ENCODE measurements at places on chromosomes 5 and 9. TPM values are rescaled to one million over a fixed set of nuclear protein-coding genes. Genes with fewer than 3 reads are reported as not detected.

DDX41 gene
- 46.4 TPM for total RNA-seq

TRIM52 gene
- 8.0 TPM for total RNA-seq

TMEM252 gene
- total RNA-seq = not detected

SHISAL2B gene
- total RNA-seq = not detected

SPACA9 gene
- 3.8 TPM for total RNA-seq

SPATA9 gene
- not detected for total RNA-seq

TDRD7 gene
- total RNA-seq = 10.4 TPM

WNT8A gene
- not detected for total RNA-seq

HSPB3 gene
- total RNA-seq = 257 TPM

REEP2 gene
- 4.1 TPM for total RNA-seq

INSL6 gene
- not detected for total RNA-seq

DNA sequence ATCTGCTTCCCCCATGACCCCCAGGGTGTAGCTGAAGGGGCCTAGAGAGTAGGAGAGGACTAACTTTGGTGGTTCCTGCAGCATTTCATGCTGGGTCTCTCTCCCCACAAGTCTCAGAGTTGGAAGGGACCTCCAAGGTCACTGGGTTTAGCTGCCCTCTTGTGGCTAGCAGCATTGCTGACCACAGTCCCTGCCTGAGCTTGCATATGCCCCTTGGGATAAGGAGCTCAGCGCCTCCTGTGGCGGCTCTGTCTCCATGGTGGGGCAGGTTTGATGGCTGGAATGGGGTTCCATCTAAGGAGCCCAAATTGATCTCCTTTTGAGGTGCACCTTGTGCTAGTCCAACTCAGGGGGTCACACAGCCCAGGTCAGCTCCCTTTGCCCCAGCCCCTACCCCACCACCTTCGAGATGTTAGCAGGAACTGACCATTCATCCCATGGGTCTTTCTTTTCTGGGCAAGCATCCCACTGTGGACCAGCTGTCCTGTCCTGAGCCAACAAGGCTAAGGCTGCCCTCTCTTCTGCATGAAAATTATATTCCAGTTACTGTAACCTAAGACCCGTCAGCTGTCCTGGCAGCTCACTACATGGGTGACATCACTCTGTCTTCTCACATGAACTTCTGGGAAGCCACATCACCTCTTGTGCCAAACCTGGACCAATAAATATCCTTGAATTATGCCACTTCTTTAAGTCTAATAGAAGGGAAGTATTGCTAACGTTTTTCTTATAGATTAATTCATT is 196.2 kb downstream of the HSPA4 start:
- peak; percentile 97 for DNase-seq

DNA sequence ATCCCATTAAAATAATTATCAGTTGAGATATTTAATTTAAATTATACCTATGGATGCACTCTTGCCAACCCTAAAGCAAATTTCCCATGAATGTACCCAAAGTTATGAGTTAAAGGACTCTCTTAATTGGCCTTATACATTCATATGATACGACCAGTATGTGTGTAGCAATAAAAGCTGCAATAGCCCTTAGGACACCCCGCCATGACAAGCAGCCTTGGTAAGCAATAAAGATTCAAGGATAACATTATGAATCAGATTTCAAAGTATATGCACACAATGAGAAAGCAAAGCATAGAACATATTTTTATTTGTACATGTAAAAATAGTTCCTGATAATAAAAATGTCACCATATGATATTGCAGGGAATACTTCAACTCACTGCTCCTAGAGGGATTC is 1699.3 kb upstream of the CDH9 start:
- no peak for DNase-seq

GRCh38 chr5:56066931-56067450 is 72.2 kb upstream of the IL6ST start:
- DNase-seq = no peak

- peak; percentile 46 for DNase-seq
Observed at GRCh38 chr9:114098021-114098935, 814 bp downstream of the KIF12 start.

- DNase-seq = no peak
Observed at GRCh38 chr5:120749737-120750136, 285.6 kb downstream of the PRR16 start.

GRCh38 chr5:170277867-170278281 is 19.7 kb downstream of the LCP2 start:
- DNase-seq = no peak

- peak; percentile 69 for DNase-seq
Observed at GRCh38 chr9:95793924-95794828, 81.3 kb upstream of the ERCC6L2 start.

DNA sequence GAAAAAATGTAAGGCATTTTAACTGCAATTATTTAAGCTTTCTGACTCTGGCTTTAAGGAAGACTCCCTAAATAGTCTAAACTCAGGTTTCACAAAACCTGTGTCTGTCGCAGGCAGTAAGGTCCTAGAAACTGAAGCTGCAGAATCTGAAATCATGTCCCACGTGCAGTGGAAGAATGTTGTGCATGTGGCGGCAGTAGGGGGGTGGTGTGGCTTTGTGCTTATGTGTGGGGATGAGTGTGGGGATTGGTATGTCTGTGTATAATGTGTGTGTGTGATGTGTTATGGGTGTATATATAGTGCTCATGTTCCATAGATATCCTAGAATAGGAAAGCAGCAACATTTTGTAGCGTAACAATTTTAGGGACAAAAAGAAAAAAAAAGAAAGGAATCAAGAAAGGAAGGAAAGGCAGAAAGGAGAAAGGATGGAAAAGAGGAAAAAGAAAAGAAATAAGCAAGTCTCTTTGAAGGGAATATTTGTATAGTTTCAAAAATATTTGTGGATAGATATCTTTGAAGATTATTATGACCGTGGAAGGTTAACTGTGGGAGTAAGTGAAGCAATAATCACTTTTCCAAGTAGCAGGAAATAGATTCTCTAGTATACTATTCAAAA is 6.6 kb downstream of the ANKDD1B start:
- DNase-seq = peak; percentile 22

GRCh38 chr9:98658951-98659351 is 49.8 kb downstream of the GABBR2 start:
- peak; percentile 56 for DNase-seq

DNA sequence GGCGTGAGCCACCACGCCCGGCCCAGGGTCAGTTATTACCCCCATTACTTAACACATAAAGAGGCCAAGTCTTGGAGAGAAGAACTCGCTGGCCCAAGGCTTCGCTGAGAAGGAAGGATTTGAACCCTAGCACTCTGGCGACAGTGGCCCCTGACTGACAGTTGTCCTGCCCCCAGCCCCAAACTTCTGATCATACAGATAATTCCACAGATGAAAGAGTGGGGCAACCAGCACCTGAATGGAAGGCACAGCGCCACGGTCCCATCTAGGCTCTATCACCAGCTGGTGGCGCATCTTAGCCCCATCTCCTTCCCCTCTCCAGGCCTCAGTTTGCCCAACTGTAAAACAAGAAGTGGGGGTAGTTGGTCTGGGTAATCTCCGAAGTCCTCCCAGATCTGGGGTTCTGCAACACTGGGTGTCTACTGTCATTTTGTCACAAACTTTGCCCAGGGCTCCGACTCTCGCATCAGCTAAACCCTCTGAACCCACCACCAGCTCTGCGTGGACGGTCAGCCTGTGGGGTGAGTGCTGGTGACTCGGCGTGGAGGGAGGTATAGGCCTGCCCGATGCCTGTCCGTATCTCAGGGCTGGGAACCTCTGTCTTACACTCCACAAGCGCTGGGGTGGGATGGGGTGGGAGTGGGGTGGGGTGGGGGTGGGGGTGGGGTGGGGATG is 209.3 kb downstream of the C9orf50 start:
- no peak for DNase-seq

- DNase-seq = no peak
Observed at GRCh38 chr9:68983008-68983411, 30.9 kb downstream of the PRKACG start.

DNA sequence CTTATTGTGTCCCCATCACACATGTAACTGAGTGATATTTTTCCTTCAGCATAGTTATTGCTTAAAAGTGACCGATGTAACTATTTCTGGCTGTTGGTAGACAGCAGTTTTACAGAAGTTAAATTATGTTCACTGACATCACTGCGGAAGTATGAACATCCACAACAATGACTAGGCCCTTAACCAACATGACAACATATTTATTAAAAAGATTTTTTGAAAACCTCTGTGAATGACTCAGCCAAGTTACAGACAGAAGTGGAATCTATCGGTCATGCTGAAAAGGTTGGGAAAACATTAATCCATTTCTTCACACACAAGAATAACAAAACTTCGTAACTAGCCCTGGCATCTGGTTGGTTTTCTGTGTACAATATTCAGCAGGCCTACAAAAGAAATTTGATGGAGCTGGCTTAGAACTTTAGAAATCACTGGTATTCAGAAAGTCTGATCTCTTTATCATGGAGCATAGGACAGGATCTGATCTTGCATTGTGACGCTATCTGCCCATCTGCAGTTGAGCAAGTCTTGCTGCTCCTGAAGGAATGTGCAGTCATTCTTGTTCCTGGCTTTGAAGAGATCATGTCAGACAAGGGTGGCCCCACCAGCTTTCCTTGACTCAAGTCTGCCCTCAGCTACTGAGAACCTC is 6.5 kb downstream of the GLIS3 start:
- DNase-seq = no peak

DNA sequence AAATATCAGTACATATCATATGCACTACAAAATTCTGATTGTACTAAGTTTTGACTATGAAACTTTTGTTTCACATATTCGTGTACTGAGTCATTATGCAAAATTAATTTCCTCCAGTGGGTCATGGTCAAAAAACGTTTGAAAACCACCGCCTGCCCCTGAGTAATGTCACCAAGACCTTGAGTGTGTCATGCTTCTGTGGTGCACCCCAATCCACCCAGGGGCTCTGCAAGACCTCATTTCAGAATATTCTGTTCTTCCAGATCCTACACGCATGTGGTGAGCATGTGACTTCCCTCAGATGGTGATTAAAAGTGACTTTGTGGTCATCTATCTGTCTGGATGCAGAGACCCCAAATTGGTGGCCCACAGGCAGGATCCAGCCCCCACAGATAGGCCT is 31.0 kb downstream of the ABLIM3 start:
- DNase-seq = no peak

- DNase-seq = no peak
Observed at GRCh38 chr5:91420879-91421278, 37.8 kb upstream of the ARRDC3 start.

DNA sequence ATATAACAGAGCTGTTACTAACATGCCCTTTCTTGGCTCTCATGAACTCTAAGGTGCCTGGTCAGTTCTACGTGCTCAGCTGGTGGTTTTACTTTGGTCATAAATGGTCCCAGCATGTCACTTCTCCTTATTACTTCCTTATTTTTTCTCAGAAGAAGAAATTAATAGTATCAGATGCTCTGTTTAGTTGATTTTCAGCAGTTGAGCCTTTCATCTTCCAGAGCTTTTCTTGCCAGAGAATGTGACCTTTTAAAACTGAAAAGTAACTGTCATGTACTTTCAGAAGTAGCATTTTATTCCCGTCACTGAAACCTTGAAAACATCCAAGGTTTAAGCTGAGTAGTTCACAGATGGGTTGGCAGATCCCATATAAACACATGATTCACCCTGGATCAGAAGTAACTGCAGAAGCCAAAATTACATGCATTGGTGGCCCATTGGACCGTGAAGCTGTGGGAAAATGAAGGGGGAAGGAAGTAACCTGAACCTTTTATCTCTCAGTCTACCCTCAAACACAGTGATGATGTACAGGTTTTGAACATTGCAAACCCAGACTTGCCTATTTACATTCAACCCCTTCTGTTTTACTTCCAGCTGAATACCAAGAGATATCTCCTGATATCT is 50.5 kb downstream of the HACD4 start:
- DNase-seq = peak; percentile 78

GRCh38 chr9:131539223-131539923 is 6.0 kb upstream of the PRRT1B start:
- no peak for DNase-seq

DNA sequence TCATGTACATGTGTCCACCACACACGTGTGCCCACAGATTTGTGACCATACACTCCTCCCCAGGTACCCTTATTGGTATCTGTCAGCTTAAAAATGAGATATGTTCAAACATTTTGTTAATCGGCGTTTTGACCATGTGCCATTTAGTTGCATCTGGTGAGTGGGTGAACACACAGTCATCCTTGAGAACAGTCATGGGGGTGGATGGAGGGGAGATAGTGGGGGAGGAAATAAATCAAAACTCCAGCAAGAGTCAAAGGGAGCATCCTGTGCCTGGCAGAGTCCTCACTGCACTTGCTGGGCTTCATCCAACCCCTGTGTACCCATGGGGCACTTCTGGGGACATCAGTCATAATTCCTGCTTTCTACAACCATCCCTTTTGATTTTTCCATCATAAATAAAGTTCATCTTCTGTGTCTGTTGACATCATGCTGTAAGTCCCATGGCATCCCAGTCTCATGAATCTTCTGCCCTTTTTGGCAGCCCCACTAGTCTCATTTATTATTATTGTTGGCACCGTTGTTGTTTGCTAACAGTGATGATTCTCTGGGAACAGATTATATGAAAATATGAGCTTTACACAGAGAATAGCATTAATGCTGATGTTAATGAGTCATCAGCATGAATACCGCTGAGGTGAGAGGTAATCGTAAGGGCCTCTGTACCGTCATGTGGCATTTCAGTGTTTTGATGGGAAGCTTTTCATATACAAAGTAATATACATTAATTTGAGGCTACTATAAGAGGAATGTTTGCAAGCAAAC is 24.4 kb upstream of the CLK4 start:
- DNase-seq = no peak

GRCh38 chr9:71761938-71762353 is 6.4 kb downstream of the CEMIP2 start:
- DNase-seq = no peak

- peak; percentile 18 for DNase-seq
Observed at GRCh38 chr9:121439711-121440664, 59.7 kb downstream of the GGTA1 start.

DNA sequence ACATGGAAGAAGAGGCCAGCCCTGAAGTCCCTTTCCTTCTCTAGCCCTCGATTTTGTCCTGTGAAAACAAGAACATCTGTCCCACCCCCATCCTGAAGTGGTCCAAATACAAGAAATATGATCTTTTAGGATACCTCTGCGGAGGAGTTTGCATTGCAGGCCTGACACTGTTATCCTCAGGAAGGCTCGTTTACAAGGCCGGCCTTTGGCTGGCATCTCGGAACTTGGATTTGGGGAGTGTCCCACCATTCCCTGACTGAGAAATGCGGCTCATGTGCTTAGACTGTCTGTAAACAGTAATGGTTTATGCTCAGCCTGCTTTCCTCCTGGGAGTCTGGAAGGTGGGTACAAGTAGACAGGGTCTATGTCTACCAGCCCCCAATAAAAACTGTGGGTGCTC is 26.4 kb downstream of the WHRN start:
- peak; percentile 19 for DNase-seq

All from tongue (tissue), 3 donors.